ENCODE measurements at places on chromosomes 11 and 22.

GRCh38 chr11:9512370-9513019 lies 51.7 kb downstream of the ZNF143 start:
- DNase-seq: no peak

- peak; percentile 75 for DNase-seq
Observed at GRCh38 chr22:31286360-31287255, 5.7 kb downstream of the PIK3IP1 start.

- DNase-seq: no peak
Observed at GRCh38 chr22:42857845-42858481, 890 bp upstream of the ARFGAP3 start.

GRCh38 chr22:47776329-47776728 lies 1013.9 kb downstream of the TBC1D22A start:
- no peak for DNase-seq

DNA sequence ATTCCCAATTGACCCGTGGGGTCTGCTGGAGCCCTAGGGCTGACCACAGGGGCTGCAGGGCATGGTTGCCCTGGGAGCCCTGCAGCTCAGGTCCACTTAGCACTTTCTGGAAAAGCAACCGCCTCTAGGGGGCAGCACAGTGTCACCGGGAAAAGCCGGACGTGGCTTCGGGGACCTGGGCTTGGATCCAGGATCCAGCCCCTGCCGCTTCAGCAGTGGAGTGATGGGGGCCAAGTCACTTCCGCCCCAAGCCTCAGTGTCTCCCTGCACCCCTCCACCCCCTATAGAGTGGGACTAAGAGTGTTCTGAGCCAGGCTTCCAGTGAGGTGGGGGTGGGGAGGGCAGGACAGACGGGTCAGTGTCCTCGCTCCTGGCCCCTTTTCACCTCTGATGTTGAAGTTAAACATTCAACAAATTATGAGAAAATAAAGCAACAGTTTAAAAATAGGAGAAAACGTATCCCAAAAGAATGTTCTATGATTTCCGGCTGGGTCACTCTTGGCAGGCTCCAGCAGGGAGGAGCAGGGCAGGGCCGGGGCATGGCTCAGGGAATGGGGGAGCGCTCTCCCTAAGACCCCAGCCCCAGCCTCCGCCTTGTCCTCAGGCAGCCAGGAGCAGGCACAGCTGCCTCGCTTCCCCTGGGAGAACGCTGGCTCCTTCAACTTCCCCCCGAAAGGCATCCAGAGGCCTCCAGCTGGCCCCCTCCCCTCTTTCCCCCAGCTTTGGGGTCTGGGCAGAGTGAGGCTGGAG lies 96.5 kb upstream of the FGF3 start:
- DNase-seq: peak; percentile 70

GRCh38 chr11:44620328-44620725 lies 54.9 kb downstream of the CD82 start:
- no peak for DNase-seq

- DNase-seq: no peak
Observed at GRCh38 chr11:65163684-65164083, 6.3 kb upstream of the SPDYC start.

DNA sequence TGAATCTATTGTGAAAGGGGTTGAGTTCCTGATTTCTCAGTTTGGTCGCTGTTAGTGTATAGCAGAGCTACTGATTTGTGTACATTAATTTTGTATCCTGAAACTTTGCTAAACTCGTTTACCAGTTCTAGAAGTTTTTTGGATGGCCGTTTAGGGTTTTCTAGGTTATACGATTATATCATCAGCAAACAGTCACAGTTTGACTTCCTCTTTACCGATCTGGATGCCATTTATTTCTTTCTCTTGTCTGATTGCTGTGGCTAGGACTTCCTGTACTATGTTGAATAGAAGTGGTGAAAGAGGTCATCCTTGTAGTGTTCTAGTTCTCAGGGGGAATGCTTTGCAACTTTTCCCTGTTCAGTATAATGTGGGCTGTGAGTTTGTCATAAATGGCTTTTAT lies 24.6 kb upstream of the OOSP4B start:
- DNase-seq: no peak

DNA sequence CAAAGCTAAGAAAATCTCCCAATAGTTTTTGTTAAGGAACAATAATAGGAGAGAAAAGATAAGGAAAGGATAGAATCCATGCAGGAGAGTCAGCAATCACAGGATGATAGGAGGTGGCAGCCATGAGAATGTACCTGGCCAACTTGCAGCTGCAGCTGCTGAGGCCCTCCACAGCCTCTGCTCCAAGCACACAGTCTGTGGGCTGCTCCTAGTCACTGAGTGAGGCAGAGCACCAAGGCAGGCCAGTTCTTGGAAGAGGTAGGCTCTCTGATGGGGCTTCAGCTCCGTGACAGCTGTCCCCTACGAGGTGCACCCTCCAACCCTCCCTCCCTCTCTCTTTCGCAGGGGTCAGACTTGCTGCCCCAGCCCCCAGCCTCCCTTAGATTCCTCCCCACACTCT lies 5.5 kb upstream of the KCNJ1 start:
- DNase-seq: peak; percentile 7

DNA sequence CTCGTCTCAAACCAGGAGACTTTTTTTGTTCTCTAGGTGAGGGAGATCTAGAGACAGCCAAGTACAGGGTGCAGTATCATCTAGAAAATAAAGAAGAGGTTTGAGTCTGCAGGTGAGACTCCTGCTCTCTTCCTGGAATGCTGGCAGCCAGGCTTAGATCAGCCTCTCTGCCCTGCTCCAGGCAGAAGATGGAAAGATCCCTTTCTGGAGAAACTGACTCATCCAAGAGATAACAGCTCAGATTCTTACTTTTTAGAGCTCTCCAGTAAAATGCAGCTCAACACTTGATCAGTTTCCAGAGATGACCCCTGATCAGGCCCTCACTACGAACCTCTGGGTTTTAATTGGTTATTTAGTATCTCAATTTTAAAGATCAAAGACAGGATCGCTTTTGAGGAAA lies 44.6 kb upstream of the EHF start:
- DNase-seq: no peak

- no peak for DNase-seq
Observed at GRCh38 chr11:70662691-70663098, 264.4 kb downstream of the CTTN start.

DNA sequence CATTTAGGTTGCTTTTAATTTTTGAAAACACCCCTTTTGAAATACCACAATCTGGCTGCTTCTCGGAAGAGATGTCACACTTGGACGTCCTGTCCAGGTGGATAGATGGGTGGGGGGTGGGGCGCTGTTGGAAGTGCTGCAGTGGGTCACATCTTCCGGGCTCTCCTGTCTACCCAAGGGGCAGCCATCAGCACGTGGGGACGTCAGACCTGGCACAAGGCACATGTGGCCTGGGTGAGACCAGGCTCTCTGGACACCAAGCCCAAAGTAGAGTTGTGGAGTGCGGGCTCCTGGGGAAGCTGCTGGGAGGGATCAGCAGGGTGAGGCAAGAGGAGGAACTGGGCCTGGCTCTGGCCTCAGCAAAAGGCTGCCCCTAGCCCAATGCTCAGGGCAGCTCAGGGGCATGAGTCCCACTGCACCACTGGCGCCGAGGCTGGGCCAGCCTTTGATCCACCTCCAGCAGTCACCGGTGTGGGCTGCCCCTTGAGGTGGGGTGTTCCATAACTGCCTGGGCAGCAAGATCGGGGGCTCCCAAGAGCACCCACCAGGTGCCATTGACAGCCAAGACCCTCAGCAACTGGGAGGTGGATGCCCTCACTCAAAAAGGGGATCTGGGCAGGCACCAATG lies 68.6 kb upstream of the CCND1 start:
- DNase-seq: no peak

DNA sequence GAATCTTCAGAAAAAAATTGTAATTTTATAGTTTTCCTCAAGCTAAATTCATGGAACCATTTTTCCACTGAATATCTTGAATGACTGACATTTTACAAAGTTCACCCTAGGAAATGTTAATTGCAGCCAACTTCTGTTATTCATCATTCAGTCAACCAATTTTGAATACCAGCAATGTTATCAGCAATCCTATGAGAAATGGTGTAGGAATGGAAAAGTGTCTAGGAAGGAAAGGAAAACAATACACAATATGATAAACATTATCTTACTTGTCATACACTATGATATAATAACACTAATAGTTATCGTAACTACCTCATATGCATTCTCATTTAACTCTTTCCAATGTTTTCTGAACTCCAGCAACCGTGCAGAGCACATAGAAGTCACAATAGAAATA lies 790.5 kb upstream of the LRRC4C start:
- DNase-seq: no peak

DNA sequence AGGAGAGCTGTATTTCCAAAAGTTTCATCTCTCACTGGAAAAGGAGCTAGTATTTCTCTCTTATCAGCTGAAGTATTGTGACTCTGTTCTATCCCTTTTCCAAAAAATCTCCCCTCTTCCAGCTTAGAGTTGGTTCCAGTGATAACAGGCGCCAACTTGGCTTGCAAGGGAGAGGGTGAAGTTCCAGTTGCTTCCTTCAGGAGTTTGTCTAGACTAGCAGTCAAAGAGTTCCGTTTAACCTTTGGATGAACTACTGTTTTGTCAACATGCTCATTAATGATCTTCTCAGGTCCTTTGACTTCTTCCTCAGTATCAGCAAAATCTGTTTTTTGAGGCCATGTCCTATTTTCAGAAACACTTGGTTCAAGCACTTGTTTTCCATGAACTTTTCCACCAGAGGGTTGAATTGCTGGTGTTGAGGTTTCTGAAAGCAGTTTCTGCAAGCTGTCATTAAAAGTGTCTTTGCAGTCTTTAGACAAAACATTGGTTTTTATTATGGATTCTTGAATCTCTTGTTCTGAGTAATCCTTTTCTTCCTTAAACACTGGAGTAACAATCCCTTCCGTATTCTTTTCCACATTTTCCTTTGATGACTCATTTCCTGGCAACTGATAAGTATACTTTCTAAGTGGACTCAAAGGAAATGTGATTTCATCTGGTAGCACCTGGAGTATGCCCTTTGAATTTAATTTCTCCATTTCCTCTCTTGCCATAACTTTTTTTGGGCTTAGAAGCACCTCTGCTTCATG lies 39.7 kb upstream of the CCDC89 start:
- DNase-seq: no peak

DNA sequence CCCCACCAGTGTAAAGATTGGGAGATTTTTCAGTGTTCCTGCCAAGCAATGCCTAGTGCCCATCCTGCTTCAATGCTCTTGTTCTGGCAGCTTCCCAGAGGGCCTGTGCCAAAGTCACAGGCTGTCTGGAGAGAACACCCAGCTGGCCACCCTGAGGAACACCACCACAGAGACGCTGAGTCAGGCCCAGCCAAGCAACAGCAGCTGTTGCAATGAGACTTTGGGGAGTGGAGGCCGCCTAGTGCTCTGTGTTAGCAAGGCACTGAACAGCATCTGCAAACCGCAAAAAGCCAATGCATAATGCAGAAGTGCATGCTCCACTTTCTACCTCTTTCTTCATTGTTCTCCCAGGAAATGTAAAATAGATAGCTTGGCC lies 168.1 kb downstream of the NXPE2 start:
- no peak for DNase-seq

DNA sequence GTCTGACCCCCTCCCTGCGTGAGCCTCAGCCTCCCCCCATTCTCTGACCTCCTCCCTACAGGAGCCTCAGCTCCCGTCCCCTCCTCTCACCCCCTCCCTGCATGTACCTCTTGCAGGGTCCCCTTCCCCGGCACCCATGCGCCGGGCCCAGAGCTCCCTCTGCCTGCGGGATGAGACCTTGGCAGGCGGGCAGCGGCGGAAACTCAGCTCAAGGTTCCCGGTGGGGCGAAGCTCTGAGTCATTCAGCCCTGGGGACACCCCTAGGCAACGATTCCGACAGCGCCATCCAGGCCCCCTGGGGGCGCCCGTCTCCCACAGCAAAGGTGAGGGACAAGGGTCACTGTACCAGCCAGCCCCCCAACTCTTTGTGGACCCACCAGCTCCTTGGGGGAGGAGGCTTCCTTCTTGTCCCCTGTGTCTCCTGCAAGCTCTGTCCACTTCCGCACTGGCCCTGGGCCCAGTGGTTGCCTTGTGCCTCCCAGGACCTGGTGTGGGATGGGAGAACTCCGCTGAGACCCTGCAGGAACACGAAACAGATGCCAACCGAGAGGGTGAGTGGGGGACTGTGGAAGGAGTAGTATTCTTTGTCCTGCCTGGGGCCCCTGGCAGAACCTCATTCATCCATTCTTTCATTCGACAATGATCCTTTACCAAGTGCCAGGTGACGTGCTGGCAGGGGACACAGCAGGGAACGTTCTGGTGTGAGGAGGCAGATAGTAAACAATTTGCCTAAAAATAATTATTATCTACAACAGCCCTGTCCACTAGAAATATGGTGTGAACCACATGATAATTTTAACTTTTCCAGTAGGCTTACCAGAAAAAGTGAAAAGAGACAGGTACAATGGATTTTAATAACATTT lies 3.7 kb upstream of the RPS6KA4 start:
- peak; percentile 55 for DNase-seq

DNA sequence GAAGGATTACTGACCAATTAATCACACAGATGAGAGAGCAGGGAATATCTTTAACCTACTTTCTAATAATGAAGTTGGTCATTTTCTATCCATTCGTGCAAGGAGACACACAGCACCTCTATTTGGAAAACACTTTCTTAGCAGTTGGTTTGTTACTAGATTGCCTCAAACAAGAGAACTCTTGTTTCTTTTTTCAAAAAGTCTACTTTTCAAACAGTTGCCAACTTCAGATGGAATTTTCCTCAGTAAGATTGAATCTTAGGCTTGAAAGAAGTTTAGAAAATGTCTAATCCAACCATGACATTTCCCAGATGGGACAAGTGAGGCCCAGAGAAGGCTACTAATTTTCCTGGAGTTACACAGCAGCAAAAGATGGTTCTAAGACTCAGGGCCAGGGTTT lies 42.4 kb upstream of the SMTN start:
- no peak for DNase-seq

GRCh38 chr11:117563556-117563955 lies 233.5 kb downstream of the DSCAML1 start:
- no peak for DNase-seq

GRCh38 chr11:94090401-94090800 lies 38.2 kb upstream of the PANX1 start:
- no peak for DNase-seq

- no peak for DNase-seq
Observed at GRCh38 chr11:3434976-3435375, 56.0 kb upstream of the ZNF195 start.

GRCh38 chr11:100863080-100863581 lies 176.0 kb downstream of the ARHGAP42 start:
- DNase-seq: no peak

DNA sequence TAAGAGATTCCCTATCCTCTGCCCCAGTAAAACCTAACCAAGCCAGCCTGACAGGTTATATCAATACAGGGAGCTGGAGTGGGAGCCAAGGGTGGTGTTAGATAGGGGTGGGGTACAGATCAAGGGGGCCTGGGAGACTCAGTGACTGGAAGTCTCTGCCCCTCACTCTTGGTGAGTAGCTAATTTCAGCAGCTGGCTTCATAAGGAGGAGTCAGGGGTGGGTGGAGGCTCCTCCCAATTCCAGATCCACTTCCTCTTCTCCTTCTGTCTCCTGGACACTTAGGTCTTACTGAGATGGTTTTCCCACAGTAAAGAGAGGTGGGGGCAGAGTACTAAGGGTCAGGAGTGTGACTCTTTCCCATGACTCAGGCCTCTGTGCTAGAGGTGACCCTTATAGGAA lies 1.1 kb upstream of the VSIG2 start:
- no peak for DNase-seq

- DNase-seq: no peak
Observed at GRCh38 chr11:92978271-92979111, 9.0 kb downstream of the MTNR1B start.

- DNase-seq: no peak
Observed at GRCh38 chr11:45794169-45794568, 10.8 kb upstream of the SLC35C1 start.

All from activated naive CD4-positive, alpha-beta T cell treated with anti-CD3 and anti-CD28 coated beads, Interleukin-2, amount 10 ng/mL, durations not matched to agents 7 days and 5 days (primary cell).